ENCODE measurements at places on chromosomes 4 and X.
A peak's percentile ranks its signal among the peaks of the same experiment; 100 is the strongest.

DNA sequence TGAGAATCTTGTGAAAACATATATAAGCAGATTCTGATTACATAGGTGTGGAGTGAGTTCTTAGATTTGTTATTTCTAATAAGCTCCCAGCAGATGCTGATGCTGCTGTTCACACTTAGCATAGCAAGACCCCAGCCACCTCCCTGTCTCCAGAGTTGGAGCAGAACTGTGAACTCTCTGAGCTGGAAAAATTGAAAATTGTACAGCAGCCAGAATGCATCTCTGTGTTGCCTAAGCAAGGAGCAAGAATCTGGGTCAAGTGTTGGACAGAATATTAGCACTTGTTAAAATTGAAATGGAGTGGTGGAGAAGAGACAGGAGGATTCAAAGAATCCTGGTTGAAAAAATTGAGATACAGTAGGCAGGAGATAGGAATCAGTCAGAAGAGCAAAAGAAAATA lies 146.6 kb upstream of the FAM47C start:
- no peak for DNase-seq

DNA sequence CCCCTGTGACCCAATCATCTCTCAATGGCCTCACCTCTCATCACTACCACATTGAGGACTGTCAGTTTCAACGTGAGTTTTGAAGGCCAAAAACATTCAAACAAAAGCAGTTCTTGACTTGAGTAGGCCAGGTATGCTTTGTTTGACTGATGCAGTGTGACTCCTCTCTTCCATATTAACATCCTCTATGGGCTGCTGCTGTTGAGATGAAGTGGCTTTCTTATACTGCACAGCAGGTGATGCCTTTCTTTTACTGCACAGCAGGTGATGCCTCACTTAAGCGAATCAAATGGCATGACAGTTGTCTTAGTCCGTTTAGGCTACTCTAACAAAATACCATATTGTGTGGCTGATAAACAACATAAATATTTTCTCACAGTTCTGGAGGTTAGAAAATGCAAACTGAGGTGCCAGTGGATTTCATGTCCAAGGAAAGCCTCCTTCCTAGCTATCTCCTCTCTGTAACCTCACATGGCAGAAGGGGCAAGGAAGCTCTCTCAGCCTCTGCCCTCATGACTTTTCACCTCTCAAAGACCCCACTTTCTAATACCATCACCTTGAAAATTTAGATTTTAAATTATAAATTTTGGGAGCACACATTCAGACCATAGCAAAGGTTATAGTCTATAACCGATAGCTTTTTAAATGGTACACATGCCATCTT lies 2267.9 kb upstream of the AGA start:
- no peak for DNase-seq

GRCh38 chrX:97026406-97026805 lies 142.7 kb downstream of the RPA4 start:
- peak; percentile 2 for DNase-seq

GRCh38 chrX:21802839-21803238 lies 36.6 kb upstream of the MBTPS2 start:
- no peak for DNase-seq

- DNase-seq = peak; percentile 68
Measured at GRCh38 chr4:117654079-117654478, 380.2 kb upstream of the NDST3 start.

DNA sequence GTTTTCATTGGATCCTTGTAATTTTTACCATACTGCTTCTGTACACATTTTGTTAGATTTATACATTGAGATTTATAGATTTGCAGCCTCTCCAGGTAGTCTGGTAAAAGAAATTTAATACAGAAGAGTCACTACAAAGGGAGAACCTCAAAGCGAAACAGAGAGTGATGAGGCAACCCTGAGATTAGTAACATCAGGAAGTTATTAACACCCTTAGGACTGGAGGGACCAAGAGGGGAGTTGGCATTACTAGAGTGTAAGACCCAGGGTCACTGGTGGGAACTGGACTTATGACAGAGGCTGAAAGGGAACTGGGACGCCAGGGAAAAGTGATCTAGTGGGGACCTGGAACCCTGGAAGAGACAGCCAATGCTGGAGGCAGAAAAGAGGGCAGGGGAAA lies 20.6 kb upstream of the MAML3 start:
- DNase-seq = no peak

- no peak for DNase-seq
Measured at GRCh38 chr4:2458546-2459491, 10.1 kb upstream of the RNF4 start.

- no peak for DNase-seq
Measured at GRCh38 chr4:127414951-127415606, 217.7 kb upstream of the INTU start.

DNA sequence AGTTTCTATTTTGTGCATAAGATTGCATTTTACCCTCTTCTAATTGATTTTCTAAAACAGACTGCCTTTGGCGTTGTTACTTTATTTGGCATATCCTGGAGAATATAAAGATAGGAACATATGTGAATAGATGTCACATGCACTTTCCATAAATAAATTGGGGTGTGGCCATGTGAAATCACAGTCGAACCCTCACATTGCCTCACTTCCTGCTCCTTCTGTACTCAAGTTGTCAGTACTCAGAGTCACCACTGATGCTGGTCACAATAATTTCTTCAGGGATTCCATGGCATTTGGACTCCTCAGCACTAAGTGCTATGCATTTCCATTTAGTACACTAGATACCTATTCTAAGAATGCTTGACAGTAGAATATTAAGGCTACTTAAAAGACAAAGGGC lies 1.4 kb upstream of the EMCN start:
- DNase-seq = no peak

- DNase-seq = no peak
Measured at GRCh38 chr4:23166919-23167318, 474.2 kb downstream of the GBA3 start.

DNA sequence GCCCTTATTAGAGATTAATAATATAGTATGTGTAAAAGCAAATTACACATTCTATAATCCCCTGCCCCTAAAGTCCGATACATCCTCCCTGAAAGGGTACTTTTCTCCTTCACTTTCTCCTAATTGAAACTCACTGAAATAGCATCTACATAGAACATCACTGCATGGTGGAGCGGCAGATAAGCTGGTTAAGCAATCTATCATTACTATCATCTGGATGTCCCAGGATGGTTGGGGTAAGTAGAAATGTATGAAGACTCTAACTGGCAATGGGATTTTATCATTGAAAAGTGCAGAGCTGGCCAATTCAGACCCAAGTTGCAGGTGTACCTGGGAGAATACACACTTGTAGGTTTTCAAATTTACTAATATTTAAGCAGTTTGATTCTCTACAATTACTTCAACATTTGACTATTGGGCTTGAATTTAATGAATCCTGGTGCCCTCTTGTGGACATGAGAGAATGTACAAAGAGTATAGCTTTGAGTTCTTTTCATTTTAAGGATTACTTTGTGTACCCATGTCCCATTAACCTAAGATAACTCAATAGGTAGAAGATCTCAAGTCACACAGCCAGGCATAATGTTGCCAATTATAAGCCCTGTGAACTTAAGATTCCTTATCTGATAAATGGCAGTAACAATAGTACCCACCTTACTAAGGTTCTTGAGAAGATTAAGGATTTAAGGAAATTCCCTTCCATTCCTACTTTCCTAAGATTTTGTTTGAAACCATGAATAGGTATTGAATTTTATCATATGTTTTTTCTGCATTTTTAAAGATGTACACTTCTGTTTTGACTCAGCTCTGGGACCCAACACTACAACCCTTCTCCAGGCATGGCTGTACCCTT lies 69.8 kb downstream of the SHROOM3 start:
- DNase-seq = peak; percentile 55

DNA sequence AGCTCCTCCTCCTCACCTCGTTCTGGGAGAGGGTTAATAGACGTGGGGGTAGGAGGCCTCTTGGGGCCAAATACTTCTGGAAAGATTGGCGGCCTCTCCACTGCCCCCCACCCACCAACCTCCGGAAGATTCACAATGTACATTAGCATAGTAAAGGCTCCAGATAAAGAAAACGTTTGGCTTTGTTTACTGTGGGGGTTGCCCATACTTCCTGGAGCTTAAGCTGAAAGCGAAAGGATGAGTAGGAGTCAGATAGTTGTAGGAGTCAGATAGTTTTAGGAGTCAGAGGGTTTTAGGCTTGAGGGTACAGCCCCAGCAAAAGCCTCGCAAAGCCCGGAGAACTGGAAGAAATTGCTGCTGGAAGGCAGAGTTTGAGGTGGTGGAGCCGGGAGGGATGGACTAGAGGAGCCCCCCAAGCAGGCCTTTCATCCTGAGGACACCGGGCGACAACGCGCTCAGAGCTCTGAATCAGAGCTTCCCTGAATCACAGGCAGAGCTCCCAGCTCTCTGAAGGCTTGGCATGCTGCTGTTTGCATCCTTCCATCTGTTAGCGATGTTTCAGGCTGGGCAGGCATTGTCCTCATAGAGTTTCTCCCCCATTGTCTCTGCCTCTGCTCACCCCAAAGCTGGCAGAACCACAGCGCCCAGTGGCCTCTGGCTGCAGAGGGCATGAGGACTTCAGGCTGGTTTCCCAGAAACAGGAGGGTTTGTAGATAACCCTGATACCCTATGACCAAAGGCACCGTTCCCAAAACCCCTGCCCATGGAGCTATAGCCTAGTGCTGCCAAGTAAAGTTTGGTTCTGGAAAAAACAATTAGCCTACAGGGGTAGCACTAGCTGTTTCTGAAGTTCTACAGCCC lies 280.7 kb downstream of the BCOR start:
- DNase-seq = no peak

DNA sequence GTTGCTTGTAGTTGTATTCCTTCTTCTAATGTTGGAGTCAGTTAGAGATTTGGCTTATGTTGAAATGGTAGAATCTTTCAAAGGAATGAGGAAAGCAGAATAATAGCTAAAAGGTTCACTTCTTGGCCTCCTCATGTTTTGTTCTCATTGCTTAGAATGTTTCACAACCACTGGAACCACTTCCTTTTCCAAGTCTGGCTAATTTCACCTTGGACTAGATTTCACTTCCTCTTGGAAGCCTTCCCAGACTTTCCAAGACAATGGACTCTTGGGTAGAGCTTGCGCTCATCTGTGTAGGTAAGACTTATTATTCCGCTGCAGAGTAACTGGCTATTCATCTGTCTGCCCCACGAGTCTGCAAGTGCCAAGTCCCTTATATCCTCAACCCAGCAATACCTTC lies 8.3 kb downstream of the SPATA18 start:
- DNase-seq = no peak

DNA sequence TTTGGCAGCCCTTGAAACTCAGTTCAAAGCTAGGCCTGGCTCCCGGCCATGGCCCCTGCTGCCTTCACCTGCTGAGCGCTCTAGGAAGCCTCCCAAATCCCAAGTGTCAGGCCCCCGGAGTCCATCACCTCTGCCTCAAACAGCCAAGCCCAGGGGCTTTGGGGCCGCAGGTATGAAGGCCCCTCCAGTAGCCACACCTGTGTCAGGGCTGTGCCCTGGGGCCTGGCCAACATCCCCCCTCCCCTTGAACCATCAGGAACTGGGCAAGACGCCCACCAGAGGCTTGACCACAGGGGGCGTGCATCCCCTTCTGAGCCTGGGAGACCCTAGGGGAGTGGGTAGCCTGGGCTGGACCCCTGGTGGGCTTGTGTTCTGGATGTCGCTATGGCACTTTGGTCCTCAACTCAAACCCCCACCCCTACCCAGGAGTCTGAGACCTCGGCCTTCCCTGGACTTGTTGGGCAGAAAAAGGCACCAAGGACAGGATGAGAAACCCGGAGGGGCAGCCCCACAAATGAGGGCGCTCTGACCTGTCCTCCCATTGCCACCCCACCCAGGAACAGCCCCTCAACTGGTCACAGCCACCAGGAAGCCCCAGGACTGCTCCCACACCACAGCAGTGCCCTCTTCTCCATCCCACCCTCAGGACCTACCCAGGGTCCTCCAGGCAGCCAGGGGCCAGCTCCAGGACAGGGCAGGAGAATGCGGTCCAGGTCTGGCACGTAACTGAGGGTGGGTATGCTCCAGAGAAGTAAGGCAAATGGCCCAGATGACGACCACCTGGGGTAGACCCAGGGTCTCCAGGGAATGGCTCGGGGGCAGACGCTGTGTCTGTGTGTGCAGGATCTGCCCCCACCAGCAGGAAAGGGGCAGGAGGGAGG lies 4.2 kb upstream of the SLBP start:
- no peak for DNase-seq

DNA sequence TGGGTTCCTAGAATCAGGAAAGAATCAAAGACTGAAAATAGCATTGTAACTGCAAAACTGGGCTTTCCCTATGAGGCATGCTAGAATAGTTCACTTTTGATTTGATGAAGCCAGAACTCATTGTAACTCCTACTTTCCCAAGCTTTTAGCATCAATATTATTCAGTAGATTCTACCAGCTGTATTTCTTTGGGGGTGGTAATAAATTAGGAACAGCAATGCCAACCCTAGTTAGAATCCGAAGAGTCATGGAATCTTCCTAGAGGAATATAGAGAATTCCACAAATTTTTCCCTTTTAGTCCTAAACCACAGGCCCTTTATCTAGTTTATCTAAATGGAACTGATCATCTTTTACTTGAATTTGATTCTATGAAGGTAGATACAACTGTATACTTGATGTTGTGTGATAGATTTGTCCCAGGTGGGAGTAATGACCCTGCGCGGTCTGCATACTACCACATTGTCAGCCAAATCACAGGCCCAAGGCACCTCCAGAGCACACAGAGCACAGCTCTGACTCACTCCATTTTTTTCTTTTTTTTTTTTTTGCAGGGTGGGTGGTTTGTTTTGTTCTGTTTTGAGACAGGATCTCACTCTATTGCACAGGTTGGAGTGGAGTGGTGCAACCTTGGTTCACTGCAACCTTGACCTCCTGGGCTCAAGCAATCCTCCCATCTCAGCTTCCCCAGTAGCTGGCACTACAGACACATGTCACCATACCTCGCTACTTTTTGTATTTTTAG lies 66.6 kb downstream of the EDNRA start:
- DNase-seq = no peak

- DNase-seq = no peak
Measured at GRCh38 chrX:147877726-147878125, 34.0 kb upstream of the FMR1 start.

DNA sequence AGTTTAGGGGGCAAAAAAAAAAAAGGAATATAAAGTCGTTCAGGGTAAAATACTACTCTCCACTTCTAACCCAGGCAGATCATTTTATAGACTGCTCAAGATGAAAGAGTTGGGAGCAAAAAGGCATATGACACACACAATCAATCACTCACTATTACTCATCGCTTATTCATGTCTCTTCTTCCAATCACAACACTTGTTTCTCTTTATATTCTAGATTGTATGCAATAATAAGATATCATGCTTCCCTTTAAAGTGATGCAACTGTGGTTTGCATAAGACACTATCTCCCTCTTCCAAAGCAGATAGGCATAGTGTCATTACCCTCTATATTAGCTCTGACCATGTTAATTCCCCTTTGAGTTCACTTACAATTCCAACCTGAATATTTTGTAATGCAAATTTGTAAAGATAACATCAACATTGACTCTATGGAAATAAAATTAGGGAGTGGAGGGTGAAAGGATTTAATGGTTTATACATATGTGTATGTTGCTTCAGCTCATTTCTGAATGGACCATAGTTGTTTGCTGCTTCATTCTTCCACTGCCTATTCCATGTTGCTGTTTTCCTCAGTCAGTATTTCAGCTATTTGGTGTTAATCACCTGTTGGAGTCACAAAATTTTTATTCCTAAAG lies 154.9 kb upstream of the EPHA5 start:
- DNase-seq = no peak

GRCh38 chr4:97923096-97923495 lies 220.2 kb downstream of the STPG2 start:
- DNase-seq = no peak

- DNase-seq = no peak
Measured at GRCh38 chrX:131861088-131861787, 161.9 kb upstream of the STK26 start.

- no peak for DNase-seq
Measured at GRCh38 chrX:79444694-79445210, 77.6 kb upstream of the ITM2A start.

Data from renal pelvis (tissue), 12 donors.